ENCODE measurements at places on chromosomes 4 and X. TPM values are rescaled to one million over a fixed set of nuclear protein-coding genes. Genes with fewer than 3 reads are reported as not detected.
A peak's percentile ranks its signal among the peaks of the same experiment; 100 is the strongest.

The BGN gene
- 3.4 TPM for total RNA-seq

The ASMTL gene
- total RNA-seq, result 14.6 TPM

The RNF128 gene
- 0.90 TPM for total RNA-seq

The CCKAR gene
- 0.09 TPM for total RNA-seq

The FATE1 gene
- 5.5 TPM for total RNA-seq

The ETDB gene
- not detected for total RNA-seq

The SHOX gene
- total RNA-seq, result not detected

The MTHFD2L gene
- 33.8 TPM for total RNA-seq

The SMR3B gene
- not detected for total RNA-seq

GRCh38 chr4:98793658-98794057 is 135.2 kb upstream of the TSPAN5 start:
- DNase-seq, result no peak

DNA sequence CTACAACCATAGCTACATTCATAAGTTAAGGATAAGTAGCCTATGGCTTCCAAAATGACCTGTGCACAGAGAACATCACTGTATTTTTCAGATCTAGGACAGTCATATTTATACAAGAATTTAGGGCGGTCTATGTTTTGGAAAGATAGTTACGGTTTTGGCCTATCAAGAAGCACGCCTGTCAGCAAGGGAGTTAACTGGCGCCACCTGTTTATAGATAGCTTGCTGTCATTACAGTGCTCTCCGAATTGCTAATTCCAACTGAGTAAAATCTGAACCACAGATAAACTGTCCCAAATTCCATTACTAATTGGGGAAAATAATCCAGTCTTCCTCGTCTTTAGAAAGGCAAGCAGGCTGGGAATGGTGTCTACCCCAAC is 646 bp downstream of the ABCB7 start:
- no peak for DNase-seq

- DNase-seq, result no peak
Measured at GRCh38 chr4:4323705-4324534, 33.9 kb downstream of the ZBTB49 start.

DNA sequence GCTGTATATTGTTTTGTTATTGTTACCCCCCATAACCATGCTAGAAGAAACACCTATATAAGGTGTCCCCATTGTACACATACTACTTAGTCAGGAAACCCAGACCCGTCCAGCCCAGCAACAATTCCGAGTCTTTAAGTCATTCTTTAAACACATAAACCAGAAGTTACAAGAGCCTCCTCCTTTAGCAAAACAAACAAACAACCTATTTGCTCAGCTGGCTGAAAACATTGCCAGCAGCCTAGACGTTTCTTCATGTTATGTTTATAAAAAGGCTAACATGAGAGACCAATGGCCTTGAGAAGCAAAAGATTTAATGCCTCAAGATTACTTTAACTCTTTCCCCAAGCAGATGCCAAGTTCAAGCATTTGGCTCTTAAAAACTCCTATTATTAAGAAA is 1.4 kb downstream of the ACOX3 start:
- DNase-seq, result no peak

DNA sequence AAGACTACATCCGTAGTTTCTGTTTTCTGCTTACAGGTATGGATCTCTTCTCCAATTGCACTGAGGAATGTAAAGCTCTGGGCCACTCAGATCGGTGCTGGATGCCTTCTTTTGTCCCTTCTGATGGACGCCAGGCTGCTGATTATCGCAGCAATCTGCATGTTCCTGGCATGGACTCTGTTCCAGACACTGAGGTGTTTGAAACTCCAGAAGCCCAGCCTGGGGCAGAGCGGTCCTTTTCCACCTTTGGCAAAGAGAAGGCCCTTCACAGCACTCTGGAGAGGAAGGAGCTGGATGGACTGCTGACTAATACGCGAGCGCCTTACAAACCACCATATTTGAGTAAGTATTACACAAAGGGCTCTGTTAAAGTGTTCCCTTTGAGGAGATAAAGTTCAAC is 13.8 kb downstream of the PCDH10 start:
- DNase-seq, result no peak

DNA sequence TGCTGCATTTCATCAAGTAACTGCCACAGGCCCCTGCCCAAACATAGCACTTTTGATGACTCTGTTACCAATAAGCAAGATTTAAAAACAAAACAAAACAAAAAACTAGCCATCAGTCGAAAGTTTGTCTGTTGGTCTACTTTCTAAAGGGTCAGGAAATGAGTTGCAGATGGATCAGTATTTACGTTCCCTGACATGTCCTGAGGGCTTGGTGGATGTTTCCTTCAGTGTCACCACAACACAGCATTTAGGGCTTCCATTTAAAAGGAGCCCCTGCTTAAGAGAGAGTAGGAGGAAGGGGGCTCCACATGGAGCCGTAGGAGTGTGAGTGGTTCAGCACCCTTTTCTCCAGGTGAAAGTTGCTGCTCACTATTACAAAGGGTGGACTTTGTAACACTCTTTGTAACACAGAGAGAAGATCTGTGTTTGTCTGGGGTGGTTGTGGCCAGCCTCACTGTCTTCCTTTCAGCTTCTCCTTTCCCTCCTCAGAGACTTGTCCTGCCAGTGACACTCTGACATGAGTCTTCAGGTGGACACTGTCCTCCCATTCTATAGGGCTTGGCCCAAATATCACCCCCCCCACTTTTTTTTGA is 167.5 kb upstream of the PDE5A start:
- no peak for DNase-seq

DNA sequence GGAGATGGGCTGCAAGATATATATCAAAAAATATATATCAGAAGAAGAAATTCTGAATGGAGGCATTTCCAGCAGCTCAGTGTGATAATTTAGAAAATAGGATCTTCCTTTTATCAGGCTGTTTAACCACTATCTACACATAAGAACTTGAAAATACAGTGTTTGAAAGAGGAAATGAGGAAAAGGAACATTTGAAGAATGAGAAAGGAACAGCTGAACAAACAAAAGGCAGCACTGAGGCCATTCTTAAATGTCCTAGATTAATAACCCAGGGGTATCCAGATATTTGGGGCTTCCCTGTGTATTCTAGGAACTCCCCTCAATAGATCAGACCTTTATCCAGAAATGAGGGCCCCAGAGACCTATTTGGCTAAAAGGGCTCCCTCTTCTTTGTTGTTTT is 4.1 kb downstream of the SLC39A8 start:
- DNase-seq, result no peak

- DNase-seq, result no peak
Measured at GRCh38 chr4:102342404-102343074, 2.7 kb downstream of the SLC39A8 start.

- no peak for DNase-seq
Measured at GRCh38 chr4:110411574-110412011, 64.4 kb upstream of the ENPEP start.

GRCh38 chr4:16155528-16156169 is 70.6 kb downstream of the TAPT1 start:
- DNase-seq, result no peak

DNA sequence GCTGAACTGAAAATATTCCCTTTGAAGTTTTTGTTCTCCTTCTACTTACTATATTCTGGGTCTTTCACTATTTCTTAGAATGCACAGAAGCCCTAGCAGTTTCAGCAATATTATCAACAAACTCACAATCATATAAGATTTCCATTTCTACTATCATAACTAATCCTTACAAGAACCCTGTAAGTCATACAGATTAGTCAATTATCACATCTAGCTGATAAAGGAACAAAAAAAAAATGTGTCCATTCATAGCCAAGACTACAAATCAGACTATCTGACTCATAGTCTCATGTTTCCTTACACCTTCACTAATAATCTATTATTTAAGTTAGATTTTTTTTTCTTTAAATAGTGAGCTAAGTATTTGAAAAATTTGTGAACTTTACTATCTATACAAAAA is 72.5 kb downstream of the LRBA start:
- no peak for DNase-seq

DNA sequence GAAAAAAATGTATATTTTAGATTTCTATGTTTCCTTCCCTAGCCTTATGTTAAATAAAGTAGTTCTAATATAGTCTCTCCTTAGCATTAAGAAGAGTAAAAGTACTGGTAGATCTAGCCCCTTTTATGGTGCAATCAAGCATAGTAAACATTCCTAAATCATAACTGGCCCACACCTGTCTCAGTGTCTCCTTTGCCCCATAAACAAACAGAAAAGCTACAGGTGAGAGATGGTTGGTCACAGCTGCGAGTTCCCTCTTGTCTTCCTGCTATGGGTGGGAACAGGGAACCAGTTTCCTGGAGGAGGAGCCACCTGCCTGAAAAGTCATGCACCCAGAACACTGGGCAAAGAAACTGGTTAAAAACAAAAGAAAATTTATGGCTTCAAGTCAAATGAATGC is 16.6 kb downstream of the SOWAHB start:
- no peak for DNase-seq

- no peak for DNase-seq
Measured at GRCh38 chr4:83413676-83414075, 41.9 kb downstream of the HELQ start.

GRCh38 chr4:153345012-153345981 is 809 bp downstream of the MND1 start:
- DNase-seq, result peak; percentile 45

GRCh38 chrX:10656214-10656613 is 35.8 kb upstream of the MID1 start:
- DNase-seq, result no peak

- no peak for DNase-seq
Measured at GRCh38 chr4:7394681-7395451, 39.9 kb downstream of the PSAPL1 start.

GRCh38 chr4:102531462-102531861 is 30.3 kb downstream of the NFKB1 start:
- DNase-seq, result no peak

GRCh38 chr4:155099231-155099630 is 109.2 kb upstream of the NPY2R start:
- no peak for DNase-seq

- DNase-seq, result no peak
Measured at GRCh38 chrX:37834937-37835336, 12.4 kb downstream of the DYNLT3 start.
